Activated B cell treated with CpG ODN at 0.5 μM for 24 hours (primary cell): ENCODE measurements at places on chromosomes 11 and 22.

DNA sequence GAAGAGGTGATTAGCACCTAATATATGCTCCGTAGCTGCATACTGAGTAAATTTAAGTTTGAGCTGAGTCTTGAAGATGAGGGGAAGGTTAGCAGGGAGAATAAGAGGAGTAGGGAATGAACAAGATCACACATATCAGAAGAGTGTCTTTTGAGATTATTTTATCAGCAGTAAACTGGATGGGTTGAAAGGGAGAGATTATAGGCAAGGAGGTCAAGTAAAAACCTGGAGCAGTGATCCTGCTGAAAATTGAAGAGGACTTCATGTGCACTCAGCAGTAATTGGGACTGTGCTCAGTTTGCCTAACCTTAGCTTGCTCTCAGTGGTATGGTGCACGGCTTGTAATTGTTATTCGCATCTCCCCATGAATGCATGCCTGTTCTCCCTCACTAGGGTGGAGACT is 79.5 kb upstream of the PICALM start:
- no peaks in the 10 kb centered on the region for H3K36me3 ChIP-seq
- DNase-seq = no peak
- peaks cover 11% of the 10 kb centered on the region for H3K4me1 ChIP-seq
- no peak overlapping the region for H3K27ac ChIP-seq
- no peak overlapping the region for H3K4me3 ChIP-seq

- H3K27me3 ChIP-seq = peaks cover 8% of the 10 kb centered on the region
- no peak for DNase-seq
- H3K4me1 ChIP-seq = no peaks in the 10 kb centered on the region
- H3K36me3 ChIP-seq = no peaks in the 10 kb centered on the region
- no peak overlapping the region for H3K27ac ChIP-seq
- H3K4me3 ChIP-seq = no peak overlapping the region
These were observed 38.8 kb upstream of the MUC5AC start for GRCh38 chr11:1118755-1119603.

- H3K27me3 ChIP-seq = peaks cover 35% of the 10 kb centered on the region
- DNase-seq = no peak
- no peak overlapping the region for H3K4me3 ChIP-seq
- H3K4me1 ChIP-seq = no peaks in the 10 kb centered on the region
- H3K27ac ChIP-seq = no peak overlapping the region
- H3K36me3 ChIP-seq = no peaks in the 10 kb centered on the region
These were observed 130.7 kb downstream of the MN1 start for GRCh38 chr22:27670701-27671412.

- no peak for DNase-seq
- H3K27me3 ChIP-seq = no peaks in the 10 kb centered on the region
- H3K36me3 ChIP-seq = no peaks in the 10 kb centered on the region
- no peak overlapping the region for H3K4me3 ChIP-seq
- H3K4me1 ChIP-seq = peaks cover 31% of the 10 kb centered on the region
- peak overlapping the region; percentile 0 for H3K27ac ChIP-seq
These were observed 2.5 kb upstream of the TPST2 start for GRCh38 chr22:26592421-26592891.

- H3K4me1 ChIP-seq = peaks cover 86% of the 10 kb centered on the region
- no peaks in the 10 kb centered on the region for H3K27me3 ChIP-seq
- H3K27ac ChIP-seq = peak overlapping the region; percentile 22
- no peak overlapping the region for H3K4me3 ChIP-seq
- peaks cover 6% of the 10 kb centered on the region for H3K36me3 ChIP-seq
These were observed 88.7 kb downstream of the STIM1 start for GRCh38 chr11:3944198-3944597.

DNA sequence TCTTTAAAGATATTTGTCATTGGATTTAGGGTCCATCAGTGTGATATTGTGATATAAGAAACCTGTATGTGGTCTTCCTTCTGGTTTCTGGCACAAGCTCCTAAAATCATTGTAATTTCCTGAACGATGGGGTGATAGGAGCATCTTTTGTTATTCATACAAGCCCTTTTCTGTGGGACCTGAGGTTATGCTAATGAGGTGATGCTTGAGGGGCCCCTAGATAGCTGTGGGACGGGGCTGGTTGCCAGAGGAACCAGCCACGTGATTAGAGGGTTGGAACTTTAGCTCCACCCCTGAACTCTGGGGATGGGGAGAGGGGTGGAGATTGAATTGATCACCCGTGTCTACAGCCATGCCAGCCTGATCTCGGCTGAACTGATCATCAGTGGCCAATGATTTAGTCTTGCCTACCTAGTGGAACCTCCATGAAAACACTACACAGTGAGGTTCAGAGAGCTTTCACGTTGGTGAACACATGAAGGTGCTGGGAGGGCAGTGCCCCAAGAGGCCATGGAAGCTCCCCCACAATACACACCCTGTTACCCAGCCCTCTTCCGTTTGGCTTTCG is 62.8 kb downstream of the BCR start:
- H3K27ac ChIP-seq = no peak overlapping the region
- peak overlapping the region; percentile 40 for H3K4me3 ChIP-seq
- H3K27me3 ChIP-seq = no peaks in the 10 kb centered on the region
- peaks cover 40% of the 10 kb centered on the region for H3K4me1 ChIP-seq
